ENCODE measurements at places on chromosomes 1 and 21. TPM values are rescaled to one million over a fixed set of nuclear protein-coding genes. Genes with fewer than 3 reads are reported as not detected.

Gene NCF2
- 3.1 TPM for total RNA-seq

DNA sequence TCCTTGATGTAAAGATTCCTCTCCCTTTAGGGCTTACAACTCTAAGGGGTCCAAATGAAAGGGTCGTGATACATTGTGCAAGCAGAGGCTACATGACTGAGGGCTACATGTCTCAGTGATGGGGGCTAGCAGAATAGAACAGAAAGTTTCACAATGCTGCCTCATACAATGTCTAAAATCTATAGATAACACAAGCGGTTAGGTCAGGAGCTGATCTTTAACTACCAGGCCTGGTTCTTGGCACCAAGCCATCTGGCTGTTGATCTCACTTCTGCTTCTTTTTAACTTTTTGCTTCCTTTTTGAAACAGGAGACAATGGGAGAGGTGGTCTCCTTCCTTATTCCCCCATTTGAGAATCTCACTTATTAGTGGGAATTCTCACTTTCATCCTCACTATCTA lies 710.2 kb downstream of the AMY1C start:
- no peak overlapping the region for H3K4me3 ChIP-seq
- no peaks in the 10 kb centered on the region for H3K36me3 ChIP-seq
- no peak for DNase-seq
- H3K27ac ChIP-seq: no peak overlapping the region
- H3K27me3 ChIP-seq: no peaks in the 10 kb centered on the region

DNA sequence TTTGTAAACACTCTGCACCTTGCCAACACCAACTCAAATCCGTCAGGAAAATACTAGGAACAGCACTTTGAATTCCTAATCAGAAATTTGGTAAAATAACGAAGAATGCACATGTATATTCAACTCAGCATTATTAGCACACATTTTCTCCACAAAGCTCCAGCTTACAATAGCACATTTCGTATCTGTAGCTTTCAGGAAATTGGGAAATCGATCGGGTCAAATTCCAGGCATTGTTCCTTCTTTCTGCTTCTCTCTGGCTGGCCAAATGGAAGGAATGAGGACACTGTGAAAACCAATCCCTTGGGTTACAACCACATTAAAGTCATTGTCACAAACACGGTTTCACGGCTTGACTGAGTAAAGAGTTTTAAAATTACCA lies 58.6 kb downstream of the NPHP4 start:
- H3K36me3 ChIP-seq: no peaks in the 10 kb centered on the region
- no peaks in the 10 kb centered on the region for H3K27me3 ChIP-seq
- DNase-seq: no peak
- H3K4me3 ChIP-seq: no peak overlapping the region

DNA sequence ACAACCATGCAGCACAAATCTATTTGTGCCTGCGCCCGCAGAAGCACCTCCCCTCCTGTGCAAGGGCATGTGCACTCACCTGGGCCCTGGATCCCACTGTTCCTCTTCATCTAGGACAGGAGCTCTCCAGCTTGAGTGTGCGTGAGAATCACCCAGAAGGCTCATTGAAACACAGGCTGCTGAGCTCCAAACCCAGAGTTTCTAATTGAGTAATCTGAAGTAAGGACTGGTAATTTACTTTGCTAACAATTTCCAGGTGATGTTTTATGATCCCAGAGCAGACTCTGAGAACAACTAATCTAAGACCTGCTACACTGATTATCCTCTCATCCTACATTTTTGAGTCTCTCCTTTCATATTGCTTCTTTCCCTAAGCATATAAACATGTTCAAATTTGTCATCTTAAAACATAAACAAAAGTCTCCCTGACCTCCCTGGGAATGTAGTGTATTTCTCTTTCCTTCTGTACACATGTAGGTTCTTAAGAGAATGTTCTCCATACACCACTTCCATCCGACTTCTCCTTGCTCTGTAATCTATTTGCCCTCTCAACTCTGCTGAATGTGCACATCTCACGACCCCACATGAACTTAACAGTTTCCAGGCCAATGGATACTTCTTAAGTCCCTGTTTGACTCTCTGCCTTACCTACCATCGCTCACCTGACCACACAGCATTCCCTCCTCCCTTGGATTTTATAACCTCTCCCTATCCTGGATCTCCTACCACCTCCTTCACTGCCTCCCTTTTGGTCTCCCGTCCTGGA lies 522.5 kb downstream of the SMYD3 start:
- no peak overlapping the region for H3K27ac ChIP-seq
- no peak overlapping the region for H3K4me3 ChIP-seq
- H3K4me1 ChIP-seq: no peaks in the 10 kb centered on the region

GRCh38 chr1:248613742-248614141 lies 16.2 kb upstream of the OR2T10 start:
- no peaks in the 10 kb centered on the region for H3K36me3 ChIP-seq
- H3K4me3 ChIP-seq: no peak overlapping the region
- no peak overlapping the region for H3K27ac ChIP-seq

GRCh38 chr1:77742011-77742555 lies 17.6 kb downstream of the USP33 start:
- no peak overlapping the region for H3K27ac ChIP-seq
- H3K4me1 ChIP-seq: no peaks in the 10 kb centered on the region
- H3K27me3 ChIP-seq: no peaks in the 10 kb centered on the region
- no peaks in the 10 kb centered on the region for H3K36me3 ChIP-seq
- no peak for DNase-seq

Gene SPRR3
- 0.31 TPM for total RNA-seq

Gene SPATA17
- not detected for total RNA-seq

Gene BMP8A
- total RNA-seq: not detected

GRCh38 chr21:25987531-25987930 lies 183.0 kb downstream of the APP start:
- H3K27ac ChIP-seq: no peak overlapping the region
- no peaks in the 10 kb centered on the region for H3K36me3 ChIP-seq
- H3K27me3 ChIP-seq: no peaks in the 10 kb centered on the region
- DNase-seq: no peak

DNA sequence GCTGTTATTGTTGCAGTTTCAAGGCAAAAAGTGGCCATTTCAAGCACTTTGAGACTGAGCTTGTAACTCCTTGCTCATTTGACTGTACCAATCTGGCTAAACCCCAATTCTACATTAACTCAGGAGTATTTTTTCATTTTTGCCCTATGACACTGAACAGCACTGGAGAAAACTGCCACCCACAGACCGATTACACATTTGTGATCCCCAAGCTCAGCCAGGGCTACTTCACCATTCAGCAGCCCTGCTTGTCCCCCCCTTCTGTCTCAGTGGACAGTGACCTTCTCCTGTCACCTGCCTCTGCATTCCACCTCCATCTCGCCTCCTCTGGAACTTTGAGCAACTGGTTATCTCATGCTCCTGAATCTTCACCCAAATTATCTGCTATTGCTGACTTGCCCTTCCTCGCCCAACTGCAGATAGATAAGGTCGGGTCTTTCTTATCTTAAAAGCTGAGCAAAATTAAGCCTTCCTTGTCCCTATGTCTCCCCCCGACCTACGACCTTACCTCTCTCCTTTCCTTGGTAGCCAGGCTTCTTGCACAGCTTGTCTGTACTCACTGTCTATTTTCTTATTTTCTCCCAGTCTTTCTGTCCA lies 25.3 kb downstream of the SPATA46 start:
- H3K27ac ChIP-seq: no peak overlapping the region
- H3K36me3 ChIP-seq: no peaks in the 10 kb centered on the region
- no peaks in the 10 kb centered on the region for H3K4me1 ChIP-seq

Gene TCHH
- total RNA-seq: 0.02 TPM

- H3K4me1 ChIP-seq: no peaks in the 10 kb centered on the region
- DNase-seq: no peak
- H3K4me3 ChIP-seq: no peak overlapping the region
Measured at GRCh38 chr1:57350610-57351009, 73.2 kb downstream of the DAB1 start.

GRCh38 chr1:157580179-157580827 lies 17.6 kb downstream of the FCRL4 start:
- DNase-seq: no peak
- H3K36me3 ChIP-seq: no peaks in the 10 kb centered on the region
- H3K4me3 ChIP-seq: no peak overlapping the region
- no peaks in the 10 kb centered on the region for H3K4me1 ChIP-seq

GRCh38 chr1:212228591-212229119 lies 56.6 kb upstream of the PPP2R5A start:
- H3K4me3 ChIP-seq: peak overlapping the region; percentile 4
- peaks cover 12% of the 10 kb centered on the region for H3K4me1 ChIP-seq
- no peaks in the 10 kb centered on the region for H3K27me3 ChIP-seq
- H3K27ac ChIP-seq: peak overlapping the region; percentile 93
- DNase-seq: peak; percentile 88

Gene TMEM167B
- 15.9 TPM for total RNA-seq

DNA sequence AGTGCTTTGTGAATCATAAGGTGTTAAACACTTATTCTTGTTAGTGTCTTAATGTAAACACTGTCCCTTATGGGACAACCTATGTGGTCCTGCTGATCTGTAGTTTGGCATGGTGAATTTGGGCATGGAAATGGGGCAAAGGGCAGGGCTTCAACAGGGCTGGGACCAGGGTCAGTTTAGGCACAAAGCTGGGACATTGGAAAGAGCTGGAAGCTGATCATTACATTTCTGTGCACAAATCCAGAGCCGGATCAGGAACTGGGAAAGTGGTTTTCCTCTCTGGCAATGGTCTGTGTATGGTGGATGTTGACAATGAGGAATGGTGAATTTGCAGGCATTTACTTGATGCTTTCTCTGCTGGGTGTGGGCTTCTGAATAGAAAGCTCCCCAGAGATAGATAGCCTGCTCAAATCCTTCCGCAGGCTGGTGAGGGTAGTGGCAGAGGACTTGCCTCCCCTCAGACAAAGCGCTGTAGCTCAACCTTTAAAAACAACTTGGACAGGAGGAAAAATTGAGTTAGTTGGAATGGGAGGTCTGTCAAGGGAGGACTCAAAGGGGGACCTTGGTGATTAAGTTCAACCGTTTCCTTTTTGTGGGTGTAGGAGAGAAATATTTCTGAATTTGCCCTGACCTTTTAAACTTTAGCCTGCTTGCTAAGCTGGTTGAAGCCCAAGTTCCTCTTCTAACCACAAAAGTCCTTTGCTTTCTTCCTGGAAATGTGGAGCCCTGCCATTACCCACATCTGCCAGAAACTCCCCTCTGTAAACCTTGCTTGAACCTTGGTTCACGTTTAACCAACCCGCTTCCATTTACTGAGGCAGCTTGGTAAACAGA lies 35.3 kb downstream of the HLX start:
- DNase-seq: peak; percentile 86
- H3K4me1 ChIP-seq: peaks cover 17% of the 10 kb centered on the region
- H3K4me3 ChIP-seq: no peak overlapping the region
- H3K36me3 ChIP-seq: no peaks in the 10 kb centered on the region

DNA sequence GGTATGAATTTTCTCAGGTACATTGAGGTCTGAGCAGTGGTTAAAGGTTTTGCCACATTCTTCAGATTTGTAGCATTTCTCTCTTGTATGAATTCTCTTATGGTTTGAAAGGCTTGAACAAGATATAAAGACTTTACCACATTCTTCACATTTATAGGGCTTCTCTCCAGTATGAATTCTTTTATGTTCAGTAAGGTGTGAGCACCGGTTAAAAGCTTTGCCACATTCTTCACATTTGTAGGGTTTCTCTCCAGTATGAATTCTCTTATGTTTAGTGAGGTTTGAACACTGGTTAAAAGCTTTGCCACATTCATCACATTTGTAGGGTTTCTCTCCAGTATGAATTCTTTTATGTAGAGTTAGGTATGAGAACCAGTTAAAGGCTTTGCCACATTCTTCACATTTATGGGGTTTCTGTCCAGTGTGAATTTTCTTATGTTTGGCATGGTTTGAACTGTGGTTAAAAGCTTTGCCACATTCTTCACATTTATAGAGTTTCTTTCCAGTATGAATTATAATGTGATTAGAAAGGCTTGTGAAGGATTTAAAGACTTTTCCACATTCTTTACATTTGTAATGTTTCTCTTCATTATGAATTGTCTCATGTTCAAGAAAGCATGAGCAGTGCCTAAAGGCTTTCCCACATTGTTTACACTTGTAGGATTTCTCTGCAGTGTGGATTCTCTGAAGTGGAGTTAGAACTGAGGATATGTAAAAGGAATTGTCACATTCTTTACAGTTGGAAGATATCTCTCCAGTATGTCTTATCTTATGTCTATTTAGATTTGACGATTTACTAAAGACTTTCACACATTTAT lies 18.4 kb upstream of the ZNF124 start:
- H3K4me1 ChIP-seq: no peaks in the 10 kb centered on the region
- no peak overlapping the region for H3K27ac ChIP-seq
- no peaks in the 10 kb centered on the region for H3K27me3 ChIP-seq
- H3K36me3 ChIP-seq: no peaks in the 10 kb centered on the region

DNA sequence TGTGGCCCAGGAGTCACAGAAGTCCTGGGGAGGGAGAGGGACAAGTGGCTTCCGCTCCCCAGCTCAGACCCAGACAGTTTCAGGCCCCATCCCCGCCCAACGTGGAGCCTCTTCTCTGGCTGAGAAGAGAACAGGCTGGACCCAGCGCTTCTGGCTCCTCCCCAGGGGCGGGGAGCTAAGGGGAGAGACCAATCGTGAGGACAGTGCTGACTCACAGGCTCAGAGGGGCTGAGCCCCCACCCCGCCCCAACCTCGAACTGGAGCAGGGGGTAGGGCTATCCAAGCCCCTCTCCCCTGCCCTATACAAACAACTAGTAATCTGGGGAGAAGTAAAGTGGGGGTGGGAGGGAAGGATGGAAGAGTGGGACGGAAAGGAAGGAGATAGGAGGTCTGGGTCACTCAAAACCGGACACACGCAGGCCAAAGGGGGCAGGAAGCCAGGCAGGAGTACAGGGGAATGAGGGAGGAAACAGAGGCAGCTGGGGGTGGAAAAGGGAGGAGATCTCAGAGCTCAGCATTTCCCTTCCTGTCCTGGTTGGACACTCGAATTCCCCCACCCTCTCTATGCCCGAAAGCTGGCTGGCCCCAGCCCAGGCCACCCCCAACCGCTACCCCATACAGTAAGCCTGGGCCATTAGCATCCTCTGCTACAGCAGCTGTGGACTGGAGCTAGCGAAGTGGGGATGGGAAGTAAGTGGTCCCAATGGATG lies at the start of gene SHC1:
SHC1 (minus strand) TSS at position 117 of the 710 bp plus-strand sequence. CDS start 221 bp downstream, outside the sequence.
- peaks cover 25% of the 10 kb centered on the region for H3K4me1 ChIP-seq
- DNase-seq: peak; percentile 94
- H3K27me3 ChIP-seq: no peaks in the 10 kb centered on the region
- H3K36me3 ChIP-seq: peaks cover 4% of the 10 kb centered on the region
- H3K4me3 ChIP-seq: peak within 1 kb of the TSS; percentile 63
